Stimulated activated CD4-positive, alpha-beta T cell treated with anti-CD3 and anti-CD28 coated beads, Interleukin-2, amount 100 ng/mL, for 48 hours (primary cell): ENCODE measurements at places on chromosomes 1 and 21.

- no peak for DNase-seq
These were observed 21.8 kb downstream of the KIF1B start for GRCh38 chr1:10232163-10232562.

- no peak for DNase-seq
These were observed 4.3 kb downstream of the GUK1 start for GRCh38 chr1:228144193-228144992.

GRCh38 chr1:70554341-70554740 lies 143.3 kb downstream of the CTH start:
- no peak for DNase-seq

GRCh38 chr1:242788771-242789170 lies 264.3 kb upstream of the PLD5 start:
- DNase-seq: no peak

DNA sequence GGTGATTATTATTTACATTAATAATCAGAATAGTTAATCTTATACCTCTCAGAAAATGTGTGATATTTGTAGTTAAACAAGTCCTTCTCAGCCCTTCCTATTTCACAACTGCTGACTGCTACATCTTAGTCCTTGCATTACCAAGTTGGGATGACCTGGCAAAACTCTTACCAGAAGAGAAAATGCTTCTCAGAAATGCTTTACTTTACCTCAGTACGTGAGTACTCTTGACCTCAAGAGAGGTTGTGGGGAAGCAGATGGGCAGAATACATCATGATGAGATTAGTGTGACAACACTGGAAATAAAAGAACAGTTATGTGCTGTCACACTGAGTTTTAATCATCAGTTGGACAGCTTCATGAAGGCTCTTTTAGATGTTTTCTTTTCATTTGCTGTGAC lies 16.2 kb downstream of the CFAP126 start:
- DNase-seq: no peak

DNA sequence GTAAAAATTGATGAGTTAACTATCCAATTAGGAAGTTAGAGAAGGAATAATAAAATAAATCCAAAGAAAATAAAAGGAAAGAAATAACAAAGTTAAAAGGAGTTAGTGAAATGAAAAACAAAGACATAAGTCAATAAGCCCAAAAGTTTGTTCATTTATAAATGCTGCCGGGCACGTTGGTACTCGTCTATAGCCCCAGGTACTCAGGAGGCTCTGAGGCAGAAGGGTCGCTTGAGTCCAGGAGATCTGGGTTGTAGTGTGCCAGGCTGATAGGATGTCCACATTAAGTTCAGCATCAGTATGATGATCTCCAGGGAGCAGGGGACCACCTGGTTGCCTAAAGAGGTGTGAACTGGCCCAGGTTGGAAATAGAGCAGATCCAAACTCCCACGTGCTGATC lies 35.5 kb upstream of the VANGL1 start:
- no peak for DNase-seq

- DNase-seq: no peak
These were observed 710.6 kb downstream of the MATN1 start for GRCh38 chr1:30012455-30013440.

DNA sequence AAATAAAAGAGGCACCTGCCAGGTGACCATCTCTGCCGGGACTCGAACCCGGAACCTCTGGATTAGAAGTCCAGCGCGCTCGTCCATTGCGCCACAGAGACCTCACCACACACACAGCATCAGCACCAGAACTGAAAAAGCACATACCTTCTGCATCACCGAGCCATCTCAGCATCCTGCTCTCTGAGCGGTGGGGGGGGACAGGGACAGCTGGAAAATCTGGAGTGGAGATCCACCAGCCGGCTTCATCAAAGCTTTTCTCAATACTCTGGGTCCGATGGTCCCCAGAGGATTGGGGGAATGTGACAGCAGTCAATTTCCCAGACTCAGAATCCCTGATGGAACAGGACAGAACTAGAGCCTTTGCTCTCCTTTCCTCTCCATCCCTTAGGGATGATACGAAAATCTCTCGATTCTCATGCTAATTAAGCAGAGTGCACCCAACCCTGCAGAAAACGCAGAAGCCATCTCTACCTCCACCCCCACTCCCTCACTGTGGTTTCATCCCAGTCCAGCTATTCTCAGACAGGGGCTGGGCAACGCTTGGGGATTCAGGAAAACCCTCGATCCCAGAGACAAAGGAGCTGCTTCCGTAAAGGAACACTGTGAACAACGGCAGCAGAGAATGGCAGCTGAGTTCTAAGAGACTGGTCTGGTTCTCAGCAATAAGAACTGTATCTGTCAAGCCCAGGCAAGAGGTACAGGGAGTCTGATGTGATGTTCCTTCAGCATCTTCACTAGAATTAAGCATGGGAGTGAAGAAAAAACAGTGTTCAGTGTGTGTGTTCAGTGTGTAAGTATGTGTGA lies 29.6 kb upstream of the CADM3 start:
- DNase-seq: no peak

DNA sequence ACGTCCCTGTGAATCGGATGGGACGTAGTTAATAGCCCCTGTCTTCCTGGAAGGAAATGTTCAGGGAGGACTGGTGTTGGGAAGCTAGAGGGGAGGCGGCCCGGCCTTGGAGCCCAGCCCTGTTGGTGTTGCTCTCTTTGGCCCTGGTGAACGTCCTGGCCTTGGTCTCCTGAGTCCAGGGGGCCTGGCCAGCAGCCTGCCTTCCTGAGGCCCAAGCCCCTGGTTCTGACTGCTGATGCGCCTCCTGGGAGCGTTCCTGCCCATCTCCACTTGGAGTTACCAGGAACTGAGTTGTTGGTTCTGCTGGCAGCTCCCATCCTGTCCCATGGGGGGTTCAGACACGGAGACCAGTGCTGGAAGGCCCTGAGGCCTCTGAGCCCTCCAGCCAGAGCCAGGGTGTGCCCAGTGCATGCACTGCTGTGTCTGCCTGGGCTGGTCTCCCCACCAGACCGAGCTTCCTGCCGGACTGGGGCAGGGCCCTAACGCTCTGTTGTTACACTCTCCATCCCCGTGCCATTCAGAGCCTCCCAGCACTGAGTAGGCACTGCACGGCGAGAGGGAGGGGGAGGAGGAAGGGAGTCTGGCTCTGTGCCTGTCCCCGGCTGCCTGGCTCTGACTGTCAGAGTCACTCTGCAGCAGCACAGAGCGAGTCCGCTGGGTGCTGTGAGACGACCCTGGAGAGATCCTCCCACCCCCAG lies 382.5 kb upstream of the VAMP3 start:
- no peak for DNase-seq

- DNase-seq: no peak
These were observed 590.9 kb upstream of the PLXNA2 start for GRCh38 chr1:208835097-208835463.

- DNase-seq: no peak
These were observed 286.7 kb downstream of the SRGAP2C start for GRCh38 chr1:121471523-121471922.

DNA sequence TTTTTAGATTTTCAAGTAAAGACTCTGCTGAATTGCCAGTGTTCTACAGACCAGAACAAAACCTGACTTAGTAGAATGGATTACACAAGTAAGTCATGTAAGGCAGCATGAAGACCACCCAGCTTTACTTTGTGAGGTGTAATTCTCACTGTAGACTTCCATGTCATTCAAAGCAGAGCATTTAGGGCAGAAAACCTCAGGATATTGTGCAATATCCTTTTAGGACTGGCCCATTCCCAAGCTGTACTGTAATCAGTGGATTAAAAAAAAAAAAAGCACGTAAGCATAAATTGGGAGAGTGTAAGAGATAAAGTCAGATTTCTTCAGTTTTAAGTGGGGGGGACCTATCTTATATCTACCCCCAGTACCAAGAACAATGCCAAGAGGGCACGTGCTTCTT lies 380.5 kb upstream of the PRMT6 start:
- DNase-seq: no peak

- no peak for DNase-seq
These were observed 4.4 kb upstream of the EFHD2 start for GRCh38 chr1:15405106-15405850.

GRCh38 chr1:89363638-89364536 lies at the start of gene GBP6:
GBP6 (plus strand) TSS chr1:89364059; CDS start chr1:89368552, 4,493 bp downstream.
- no peak for DNase-seq

DNA sequence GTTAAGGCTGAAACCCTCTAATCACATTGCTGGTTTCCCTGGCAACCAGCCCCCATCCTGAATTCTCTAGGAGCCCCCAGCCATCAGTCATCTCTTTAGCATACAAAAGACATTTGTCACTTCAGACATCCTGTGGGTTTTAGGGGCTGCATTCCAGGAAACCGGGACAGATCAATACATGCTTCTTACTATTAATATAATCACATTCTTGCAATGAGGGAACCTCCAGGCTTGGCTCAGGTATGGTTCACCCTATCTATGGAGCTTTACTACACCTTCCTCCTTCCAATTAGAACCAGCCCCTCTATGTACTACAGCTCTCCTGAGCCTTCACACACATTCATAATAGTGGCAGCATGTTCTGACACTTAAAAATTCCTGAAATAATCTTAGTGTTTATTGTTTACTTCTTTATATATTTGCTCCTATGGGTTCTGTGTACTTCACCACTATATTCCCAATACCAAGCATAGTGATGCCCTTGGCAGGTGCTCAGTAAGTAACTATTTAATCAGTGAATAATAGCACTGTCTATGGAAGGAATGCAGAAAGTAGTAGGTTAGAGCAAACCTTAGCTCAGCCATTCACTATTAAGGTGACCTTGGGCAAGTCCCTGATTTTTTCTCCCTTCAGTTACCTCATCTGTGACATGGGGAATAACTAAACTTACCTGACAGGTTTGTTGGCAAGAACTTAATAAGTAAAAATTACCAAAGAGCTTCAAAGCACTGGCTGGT lies 59.6 kb downstream of the ZNF678 start:
- DNase-seq: no peak

DNA sequence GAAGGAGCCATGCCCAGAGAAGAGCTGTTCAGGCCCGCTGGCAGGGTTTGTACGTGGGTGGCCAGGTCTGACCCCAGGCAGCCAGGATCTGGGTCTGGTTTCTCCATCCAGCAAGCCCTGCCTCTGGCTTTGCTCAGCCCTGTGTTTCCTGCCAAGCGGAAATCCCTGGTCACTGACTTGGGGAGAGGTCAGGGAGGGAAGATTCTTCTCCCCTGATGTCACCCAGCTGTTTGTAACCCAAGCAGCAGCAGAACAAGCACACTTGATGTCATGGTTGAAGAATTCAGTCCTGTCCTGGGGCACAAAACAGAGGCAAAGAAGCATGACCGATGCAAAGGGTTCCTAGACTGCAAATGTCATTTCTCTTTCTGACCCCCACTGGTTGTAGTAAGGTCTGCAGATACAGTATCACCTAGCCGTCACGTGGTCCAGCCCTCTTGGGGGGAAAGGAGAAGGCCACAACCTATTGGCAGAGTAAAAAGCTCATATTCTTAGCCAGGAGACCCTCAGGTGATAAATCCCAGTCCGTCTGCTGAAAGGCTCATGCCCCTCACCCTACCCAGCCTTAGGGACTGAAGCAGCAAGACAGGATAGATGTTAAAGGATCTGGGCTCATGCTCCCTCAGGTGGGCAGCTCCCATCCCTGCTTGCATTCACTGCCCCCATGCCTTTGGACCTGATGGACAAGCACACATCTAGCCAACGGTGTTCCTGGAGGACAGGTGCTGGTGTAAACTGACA lies 120.9 kb downstream of the SYT2 start:
- DNase-seq: no peak

DNA sequence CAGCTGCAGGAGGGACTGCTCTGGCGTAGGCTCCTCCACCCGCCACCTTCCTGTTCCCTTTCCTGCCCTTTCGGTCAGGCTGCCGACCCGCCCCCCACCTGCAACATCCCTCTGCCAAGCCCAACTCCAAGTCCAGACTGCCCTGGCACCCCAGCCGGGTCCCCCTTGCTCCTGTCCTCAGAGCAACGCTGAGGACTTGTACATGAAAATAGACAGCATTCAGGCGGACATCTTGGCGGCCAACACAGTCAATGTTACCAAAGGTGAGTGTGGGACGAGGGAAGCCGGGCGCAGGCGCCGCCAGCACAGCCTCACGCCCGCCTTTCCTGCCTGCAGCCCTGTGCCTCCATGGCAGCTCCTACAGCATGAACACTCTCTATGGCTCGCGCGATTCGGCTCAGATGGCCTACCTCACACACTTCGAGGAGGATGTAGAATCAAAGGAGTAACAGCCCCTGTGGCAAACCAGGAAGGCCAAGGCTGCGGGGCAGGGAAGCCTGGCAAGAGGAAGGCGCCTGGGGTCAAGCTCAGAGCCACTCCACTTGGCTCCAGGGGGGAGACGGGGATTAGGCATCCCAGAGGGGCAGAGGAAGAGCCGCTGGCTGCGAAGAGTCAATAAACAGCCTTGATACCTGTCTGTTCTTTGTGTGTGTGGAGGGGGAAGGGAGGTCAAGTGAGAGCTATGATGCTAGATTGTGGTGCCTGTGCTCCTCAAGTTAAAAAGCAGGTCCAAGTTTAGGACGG lies 5.8 kb downstream of the RNU5D-1 start:
- DNase-seq: no peak

- DNase-seq: no peak
These were observed 63.2 kb downstream of the MPZL1 start for GRCh38 chr1:167784876-167785550.

DNA sequence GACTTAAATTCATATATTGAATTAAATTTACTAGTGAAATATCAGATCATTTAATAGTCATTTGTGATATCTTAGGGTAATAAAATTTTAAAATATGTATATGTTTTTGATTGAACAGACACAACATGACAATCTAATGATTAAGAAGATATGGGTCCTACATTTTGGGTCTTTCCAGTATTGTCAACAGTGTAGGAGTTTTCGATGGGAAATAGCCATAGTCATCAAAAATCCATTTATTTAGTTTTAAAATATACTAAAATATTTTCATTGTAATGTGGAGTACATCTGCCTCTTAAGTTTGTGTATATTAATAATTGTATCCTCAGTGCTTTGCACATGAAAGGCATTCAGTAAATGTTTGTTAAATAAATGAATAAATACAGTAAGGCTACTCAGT lies 14.0 kb downstream of the TRMT13 start:
- no peak for DNase-seq

DNA sequence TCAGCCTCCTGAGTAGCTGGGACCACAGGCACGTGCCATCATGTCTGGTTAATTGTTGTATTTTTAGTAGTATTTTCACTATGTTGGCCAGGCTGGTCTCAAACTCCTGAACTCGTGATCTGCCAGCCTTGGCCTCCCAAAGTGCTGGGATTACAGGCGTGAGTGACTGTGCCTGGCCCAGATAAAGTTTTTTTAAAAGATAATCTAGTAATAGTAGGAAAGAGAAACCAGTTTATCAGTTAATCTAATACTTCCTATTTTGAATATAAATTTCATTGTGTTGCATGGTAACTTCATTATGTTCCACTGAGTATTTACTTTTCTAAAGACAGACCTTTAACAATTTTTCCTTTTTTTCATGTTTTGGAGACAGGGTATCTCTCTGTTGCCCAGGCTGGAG lies 10.0 kb downstream of the RABGAP1L start:
- no peak for DNase-seq

- no peak for DNase-seq
These were observed 744 bp upstream of the WDR26 start for GRCh38 chr1:224435318-224435763.

DNA sequence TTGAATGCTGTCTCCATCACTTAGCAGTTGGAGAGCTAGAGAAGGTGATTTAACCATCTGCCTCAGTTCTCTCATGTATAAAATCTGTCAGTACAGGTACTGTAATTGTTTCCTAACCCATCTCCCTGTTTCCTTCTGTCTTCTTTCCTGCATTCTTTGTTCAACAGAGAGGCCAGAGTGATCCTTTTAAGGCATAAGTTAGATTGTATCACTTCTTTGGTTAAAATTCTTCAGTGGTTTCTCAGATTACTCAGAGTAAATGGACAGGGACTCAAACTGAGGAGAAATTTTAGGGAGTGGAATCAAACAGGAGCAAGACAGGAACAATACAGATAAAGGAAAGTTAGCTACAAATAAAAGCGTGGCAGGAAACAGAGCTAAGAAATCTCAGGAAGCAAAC lies 45.2 kb upstream of the SSX2IP start:
- no peak for DNase-seq
